ENCODE measurements at places on chromosomes 5 and 9.

DNA sequence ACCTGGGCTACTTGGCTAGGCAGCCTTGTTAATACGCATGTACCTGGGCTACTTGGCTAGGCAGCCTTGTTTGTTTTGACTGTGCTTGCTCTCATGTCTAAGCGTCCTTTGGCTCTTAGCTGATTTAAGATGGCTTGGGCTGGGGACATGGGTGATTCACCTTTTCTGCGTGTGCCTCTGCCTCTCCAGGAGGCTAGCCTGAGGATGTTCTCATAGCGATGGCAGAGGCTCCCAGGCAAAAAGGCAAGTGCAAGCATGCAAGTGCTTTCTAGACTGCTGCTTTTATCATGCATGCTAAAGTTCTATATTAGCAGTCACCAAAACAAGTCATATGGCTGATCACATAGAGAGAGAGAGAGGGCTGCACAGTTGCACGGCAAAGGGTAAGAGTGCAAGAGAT lies 300.5 kb downstream of the IRX1 start:
- DNase-seq: no peak

DNA sequence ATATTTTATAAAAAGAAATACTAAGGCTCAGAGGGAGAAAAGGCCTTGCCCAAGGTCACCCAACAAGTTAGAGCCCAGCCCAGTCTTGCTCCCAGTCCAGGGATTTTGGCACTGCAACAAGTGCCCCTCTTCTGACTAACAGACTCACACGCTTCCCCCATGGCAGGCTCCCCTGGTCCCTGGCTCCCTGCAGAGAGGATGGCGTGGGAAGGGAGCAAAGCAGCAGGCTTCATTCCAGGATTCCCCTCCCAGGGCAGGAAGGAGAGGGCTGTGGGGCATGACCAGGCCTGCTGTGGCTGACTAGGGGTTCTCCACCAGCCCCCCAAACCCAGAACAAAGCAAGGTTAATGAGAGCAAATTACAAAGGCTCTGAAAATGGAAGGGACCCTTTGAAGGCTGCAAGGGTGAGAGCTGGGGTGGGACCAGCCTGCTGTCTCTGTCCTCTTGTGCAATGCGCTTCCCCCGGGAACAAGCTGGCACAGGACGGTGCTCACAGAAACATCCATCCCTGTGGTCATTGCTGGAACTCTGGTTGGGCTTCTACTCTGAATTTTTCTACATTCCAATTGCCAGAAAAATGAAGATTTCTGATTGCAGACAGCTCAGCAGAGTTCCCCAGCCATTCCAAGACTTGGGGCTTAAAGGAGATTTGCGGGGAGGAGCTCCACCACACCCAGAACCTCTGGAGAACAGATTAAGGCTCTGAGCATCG lies 37.1 kb upstream of the FAT2 start:
- DNase-seq: no peak

GRCh38 chr5:129506086-129506485 lies 46.0 kb downstream of the ADAMTS19 start:
- no peak for DNase-seq

GRCh38 chr5:55926476-55926875 lies 68.3 kb downstream of the IL6ST start:
- no peak for DNase-seq

- DNase-seq: no peak
Measured at GRCh38 chr5:2148312-2149194, 265.8 kb upstream of the IRX4 start.
